ENCODE measurements at places on chromosomes 3 and 15.

GRCh38 chr15:35777061-35777460, 231.1 kb upstream of the DPH6 start:
- DNase-seq = no peak

- DNase-seq = no peak
Observed at GRCh38 chr3:73580343-73580742, 44.4 kb downstream of the PDZRN3 start.

GRCh38 chr15:38085114-38085513, 150.7 kb downstream of the TMCO5A start:
- DNase-seq = no peak

GRCh38 chr3:174223042-174223441, 636.1 kb upstream of the NAALADL2 start:
- DNase-seq = no peak

GRCh38 chr15:66647358-66647757, 54.7 kb upstream of the SMAD6 start:
- peak; percentile 13 for DNase-seq

GRCh38 chr3:99434190-99434589, 204.2 kb upstream of the COL8A1 start:
- no peak for DNase-seq

DNA sequence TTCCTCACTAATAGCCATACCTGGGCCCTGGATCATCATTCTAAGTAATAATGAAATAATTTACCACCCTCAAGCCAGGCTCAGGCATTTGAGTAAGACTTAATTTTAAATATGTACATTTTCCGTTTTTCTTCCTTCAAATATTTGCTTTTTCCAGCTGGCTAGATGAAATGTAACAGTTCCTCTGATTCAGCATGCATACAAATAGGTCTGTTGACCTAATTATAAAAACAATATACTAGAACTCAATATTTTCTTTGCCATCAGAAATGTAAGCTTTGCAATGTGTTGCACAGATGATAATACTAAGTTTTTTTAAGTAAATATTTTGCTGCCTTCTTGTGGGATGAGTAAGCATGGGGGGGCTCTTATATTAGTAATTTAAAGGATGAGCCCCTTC, 91.6 kb downstream of the FEZF2 start:
- no peak for DNase-seq

GRCh38 chr15:88603885-88604284, 17.3 kb upstream of the AEN start:
- no peak for DNase-seq

DNA sequence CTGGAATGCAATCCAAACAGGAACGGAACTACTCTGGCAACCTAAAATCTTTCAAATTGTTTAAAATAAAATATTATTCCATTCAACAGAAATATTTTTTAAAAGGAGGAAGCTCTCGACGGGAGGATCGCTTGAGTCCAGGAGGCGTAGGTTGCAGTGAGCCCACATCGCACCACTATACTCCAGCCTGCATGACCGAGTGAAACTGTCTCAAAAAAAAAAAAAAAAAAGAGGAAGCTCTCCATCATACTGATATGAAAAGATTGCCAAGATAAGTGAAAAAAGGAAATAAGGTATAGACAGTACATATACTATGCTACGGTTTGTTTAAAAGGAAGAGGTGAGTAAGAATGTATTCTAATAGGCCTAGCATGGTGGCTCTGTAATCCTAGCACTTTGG, 3.6 kb downstream of the RAD18 start:
- no peak for DNase-seq

DNA sequence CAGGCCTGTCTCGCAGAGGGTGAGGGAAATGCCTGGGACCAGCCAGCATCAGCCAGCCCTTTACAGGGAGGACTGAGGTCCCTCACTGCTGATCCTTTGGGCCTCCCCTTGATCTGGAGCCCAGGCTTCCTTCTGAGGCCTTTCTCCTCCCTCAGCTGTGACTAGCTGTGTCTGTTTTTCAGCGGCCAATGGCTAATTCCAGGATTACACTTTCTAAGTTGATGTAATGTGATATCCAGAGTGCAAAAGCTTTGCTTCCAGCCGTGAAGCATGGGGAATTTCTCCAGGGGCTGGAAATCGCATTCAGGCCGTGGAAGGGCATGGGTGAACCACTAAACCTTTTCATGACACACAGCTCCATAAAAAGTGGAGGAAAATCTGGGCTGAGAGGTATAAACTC, 157.6 kb downstream of the SHQ1 start:
- DNase-seq = no peak

DNA sequence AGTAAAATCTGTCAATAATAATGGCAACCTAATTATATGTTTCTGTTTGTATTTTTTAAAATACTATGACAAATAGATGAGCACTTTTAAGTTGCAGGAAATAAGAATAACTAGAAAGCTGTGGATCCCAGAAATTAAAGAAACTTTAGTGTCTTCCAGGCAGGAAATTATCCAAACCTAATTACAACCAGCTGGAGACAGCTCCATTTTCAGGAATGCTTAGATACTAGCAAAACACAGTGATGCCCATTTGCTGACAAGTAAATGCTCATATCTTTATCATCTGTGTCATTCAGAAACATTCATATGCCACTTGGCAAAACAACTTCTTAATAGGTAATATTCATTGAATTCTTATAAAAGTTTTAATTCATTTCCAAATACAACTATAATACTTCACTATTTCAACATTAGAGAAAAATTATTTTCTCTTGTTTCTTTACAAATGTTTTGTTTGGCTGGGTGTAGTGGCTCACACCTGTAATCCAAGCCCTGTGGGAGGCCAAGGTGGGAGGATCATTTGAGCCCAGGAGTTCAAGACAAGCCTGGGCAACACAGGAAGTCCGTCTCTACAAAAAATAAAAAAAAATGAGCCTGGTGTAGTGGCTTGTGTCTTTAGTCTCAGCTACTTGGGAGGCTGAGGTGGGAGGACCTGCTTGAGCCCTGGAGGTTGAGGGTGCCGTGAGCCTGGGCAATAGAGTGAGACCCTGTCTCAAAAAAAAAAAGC, 169.1 kb upstream of the TSPAN3 start:
- DNase-seq = no peak

- DNase-seq = no peak
Observed at GRCh38 chr3:17336291-17336690, 406.1 kb downstream of the TBC1D5 start.

DNA sequence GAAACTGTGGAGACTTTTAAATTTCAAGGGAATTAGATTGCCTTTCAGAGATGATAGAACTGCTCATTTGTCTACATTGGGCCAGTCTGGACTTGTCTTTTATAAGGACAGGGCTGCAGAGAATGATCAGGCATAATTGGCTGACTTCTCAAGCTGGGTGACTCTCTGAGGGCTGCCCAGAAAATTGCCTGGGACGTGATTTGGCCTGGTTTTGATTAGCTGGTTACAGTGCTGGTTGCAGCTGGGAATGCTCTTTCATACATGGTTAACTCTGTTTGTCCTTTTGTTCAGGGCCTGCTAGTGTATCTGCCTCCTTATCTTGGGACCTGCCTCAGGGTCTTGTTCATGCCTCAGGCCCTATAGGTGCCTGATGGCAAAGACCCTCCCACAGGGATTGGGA, 245.6 kb downstream of the CLSTN2 start:
- no peak for DNase-seq

GRCh38 chr15:62641825-62642224, 400.7 kb upstream of the TPM1 start:
- DNase-seq = no peak

- DNase-seq = no peak
Observed at GRCh38 chr3:102230057-102230456, 204.8 kb upstream of the ZPLD1 start.

DNA sequence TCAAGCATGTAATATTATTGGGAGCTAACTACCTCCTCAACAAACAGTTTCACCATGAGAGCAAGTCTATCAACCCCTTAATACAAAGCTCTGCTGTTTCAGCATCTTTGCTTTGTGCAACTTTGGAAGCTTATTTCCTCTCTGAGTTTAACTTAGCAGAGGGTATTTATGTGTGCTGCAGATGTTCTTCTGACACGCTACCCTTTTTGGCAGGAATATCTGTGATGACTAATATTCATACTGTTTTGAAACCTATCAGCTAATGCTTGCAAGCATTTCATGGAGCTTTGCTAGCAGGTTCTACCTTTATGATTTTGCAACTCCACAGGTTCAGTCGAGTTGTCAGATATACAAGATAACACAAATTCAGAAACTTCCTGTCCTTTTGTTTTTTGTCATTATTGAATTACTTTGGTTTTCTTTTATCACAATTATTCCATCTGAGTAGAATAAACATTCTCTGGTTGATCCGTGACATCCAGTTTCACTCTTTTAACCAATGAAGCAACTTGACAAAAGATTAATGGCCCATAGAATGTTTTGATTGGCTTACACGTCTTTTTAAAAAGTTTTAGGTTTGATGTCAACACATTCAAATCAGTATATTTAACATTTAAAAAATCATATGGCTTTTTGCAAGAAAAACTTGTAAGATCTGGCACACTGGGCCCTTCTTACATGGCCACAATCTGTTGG, 1.7 kb upstream of the SLC9A9 start:
- DNase-seq = no peak
